ENCODE measurements at places on chromosomes 12 and 14.

DNA sequence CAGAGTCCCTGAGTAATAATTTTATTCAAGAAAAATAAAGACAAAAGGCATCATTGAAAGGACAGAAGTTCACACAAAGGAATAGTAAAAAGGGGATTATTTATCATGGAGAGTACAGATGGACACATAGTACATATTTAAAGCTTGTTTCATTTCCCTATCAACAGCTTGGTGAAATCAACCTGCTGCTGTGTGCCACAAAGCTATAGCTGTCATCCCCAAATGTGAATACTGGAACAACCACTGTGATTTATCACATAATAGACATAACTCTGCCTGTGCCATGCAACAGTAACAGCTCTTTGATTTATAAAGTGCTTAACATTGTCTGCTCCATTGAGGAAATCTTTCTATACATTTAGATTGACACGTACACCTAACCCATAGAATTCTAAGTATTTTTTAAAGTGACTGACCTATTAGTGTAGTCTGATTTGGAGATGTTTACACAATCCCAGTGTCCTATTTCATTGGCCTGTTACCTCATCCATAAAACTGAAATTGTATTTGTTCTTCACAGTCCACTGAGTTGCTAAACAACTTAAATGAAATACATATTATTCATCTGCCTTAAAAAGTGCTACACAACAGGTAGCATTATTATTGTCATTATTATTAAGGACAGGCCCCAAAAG lies 3.3 kb downstream of the NEMF start:
- DNase-seq = no peak

- DNase-seq = peak; percentile 85
Observed at GRCh38 chr14:55807053-55807880, 227.3 kb downstream of the KTN1 start.

- no peak for DNase-seq
Observed at GRCh38 chr14:20435582-20436362, at the start of gene KLHL33. Gene KLHL33 (minus strand): TSS chr14:20436166. CDS start chr14:20435811, 355 bp downstream.

DNA sequence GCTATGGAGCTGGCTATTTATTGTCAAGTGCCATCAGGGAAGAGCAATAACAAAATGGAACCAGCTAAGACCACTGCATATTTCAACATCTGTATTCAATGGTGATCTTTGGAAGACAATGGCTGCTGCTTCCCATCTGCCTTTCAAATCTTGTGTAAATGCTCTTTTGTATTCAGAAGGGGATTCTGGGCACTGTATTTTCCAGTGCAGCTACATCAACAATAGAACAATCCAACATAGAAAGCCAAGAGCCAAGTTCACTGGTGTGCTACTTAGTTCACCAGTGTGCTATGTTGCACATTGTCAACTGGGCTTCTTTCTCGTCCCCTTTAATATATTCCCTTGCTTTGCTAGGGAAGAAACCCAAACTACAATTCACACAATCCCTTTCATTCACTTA lies 128.8 kb upstream of the OR4E1 start:
- DNase-seq = no peak

GRCh38 chr12:124386059-124386458 lies 91.2 kb downstream of the RFLNA start:
- peak; percentile 79 for DNase-seq

GRCh38 chr12:124543052-124543589 lies 24.3 kb downstream of the NCOR2 start:
- DNase-seq = no peak

DNA sequence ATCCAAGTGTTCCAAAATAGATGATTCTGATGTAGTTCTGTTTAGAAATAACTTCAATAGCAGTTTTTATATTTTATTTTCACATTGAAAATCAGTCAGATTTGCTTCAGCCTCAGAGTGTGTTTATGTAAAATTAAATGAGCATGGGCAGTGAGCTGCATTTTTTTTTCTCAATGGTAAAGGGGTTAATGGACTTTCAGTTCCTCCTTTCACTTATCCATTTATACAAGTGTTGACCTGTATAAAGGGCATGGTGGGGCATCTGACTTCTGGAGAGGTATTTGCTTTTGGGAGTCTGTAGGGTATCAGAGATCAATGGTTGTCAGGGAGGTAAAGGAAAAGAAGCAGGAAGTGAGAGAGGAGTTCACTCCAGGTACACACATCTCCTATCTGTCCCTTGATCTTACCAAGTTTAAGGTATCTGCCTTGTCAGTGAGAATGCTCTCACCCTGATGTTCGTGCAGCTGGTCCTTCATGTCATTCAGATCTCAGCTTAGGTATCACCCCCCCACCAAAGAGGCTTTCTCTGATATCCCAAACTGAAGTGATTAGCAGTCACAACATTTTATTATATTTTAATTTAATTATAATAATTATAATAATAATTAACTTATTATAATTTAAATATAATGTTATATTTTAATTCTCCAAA lies 181.6 kb upstream of the LMNTD1 start:
- no peak for DNase-seq

DNA sequence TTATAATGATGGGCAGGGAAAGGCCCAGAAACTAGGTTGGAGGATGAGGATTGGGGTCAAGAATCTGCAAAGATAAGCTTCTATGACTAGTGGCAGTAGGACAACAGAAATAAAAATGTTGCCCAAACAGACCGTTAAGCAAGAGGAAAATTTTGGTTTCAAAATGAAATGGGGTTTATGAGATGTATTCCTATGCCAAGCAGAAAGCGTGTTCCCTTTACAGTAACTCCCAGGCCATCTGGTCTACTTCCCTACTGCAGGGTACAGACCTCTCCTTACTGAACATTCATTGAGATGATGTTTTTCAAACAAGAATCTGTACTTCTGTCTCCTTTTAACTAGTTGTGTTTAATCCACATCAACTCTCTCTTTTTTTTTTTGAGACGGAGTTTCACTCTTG lies 20.4 kb upstream of the TMEM229B start:
- no peak for DNase-seq

- no peak for DNase-seq
Observed at GRCh38 chr12:39805651-39806050, 186.0 kb upstream of the ABCD2 start.

DNA sequence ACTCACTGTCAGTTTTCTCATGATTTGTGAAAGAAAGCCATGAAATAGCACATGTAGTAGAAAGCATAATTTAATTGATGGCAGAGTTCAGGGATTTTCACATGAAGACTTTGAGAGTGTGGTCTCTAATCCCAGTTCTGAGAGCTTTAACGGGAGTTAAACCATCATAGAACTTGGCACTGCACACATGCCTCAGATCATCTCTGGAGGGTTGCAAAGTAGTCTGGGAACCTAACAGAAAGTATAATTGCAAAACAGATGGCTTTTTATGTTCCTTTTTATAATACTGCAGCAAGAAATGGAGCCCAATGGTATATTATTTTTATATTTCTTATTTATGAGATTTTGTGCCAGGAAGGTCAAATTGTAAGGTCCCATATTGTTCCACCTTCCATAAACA lies 77.9 kb downstream of the BHLHE41 start:
- no peak for DNase-seq

DNA sequence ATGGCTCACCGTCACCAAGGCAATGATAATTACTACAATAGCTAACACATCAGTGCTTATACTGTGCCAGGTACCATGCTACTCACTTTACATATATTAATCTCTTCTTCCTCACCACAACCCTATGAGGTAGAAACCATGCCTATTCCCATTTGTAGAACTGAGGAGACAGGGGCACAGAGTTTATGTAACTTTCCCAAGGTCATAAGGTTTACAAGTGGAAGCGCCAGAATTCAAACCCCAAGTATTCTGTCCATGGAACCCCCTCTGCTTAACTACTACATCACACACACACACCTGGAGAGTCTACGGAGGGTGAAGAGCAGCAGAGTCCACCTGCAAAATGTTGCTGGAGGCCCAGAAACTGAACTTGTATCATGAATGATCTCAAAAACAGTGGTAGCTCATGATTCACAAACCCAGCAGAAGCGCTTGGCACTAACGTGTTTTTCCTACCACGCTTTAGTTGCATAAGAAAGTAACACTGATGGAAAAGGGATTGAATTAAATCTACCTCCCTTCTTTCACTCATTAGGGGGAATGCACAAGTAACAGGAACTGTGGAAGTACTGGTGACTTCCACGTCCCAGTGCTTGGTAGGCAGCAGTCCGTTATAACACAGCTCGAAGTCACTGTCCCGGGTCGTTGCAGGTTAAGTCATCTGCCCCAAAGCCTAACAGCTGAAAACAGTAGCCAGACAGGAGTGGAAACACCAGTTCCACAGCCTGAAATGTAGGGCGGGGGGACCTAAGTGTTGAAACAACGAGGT lies 2.0 kb downstream of the ITPR2 start:
- no peak for DNase-seq

GRCh38 chr12:50246873-50247612 lies 36.3 kb downstream of the LIMA1 start:
- peak; percentile 73 for DNase-seq

DNA sequence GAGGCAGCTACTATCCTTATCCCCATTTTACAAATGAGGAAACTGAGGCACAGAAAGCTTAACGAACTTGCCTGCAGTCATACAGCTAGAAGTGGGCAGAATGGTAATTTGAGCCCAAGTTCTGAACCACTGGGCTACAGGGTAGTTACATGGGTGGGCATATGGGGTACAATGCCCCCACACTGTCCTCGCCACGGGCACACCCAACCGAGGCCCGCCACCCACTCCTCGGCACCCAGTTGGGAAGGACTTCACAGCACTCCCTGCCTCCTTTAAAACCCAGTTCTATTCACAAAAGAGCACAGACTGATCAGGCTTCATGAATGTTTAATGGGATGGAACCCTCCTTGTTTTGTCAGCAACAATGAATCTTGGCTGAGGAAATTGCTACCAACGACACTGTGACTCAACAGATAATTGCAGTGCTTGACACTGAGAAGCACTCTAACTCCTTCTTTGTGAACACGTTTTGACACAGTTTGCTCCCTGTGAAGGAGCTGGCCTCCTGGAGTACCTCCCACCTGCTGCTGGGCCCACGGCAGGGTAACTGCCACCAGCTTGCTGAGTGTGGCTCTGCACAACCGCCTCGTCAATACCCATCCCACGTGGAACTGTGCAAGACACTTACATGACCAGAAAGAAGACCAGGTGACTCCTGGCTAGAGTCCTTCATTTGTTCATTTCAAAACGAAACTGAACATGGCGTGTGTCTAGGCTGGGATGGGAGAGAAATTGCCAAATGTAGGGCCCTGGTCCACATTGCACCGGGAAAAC lies 63.5 kb downstream of the CLMN start:
- DNase-seq = no peak

GRCh38 chr12:59736786-59737185 lies 141.0 kb downstream of the SLC16A7 start:
- no peak for DNase-seq

DNA sequence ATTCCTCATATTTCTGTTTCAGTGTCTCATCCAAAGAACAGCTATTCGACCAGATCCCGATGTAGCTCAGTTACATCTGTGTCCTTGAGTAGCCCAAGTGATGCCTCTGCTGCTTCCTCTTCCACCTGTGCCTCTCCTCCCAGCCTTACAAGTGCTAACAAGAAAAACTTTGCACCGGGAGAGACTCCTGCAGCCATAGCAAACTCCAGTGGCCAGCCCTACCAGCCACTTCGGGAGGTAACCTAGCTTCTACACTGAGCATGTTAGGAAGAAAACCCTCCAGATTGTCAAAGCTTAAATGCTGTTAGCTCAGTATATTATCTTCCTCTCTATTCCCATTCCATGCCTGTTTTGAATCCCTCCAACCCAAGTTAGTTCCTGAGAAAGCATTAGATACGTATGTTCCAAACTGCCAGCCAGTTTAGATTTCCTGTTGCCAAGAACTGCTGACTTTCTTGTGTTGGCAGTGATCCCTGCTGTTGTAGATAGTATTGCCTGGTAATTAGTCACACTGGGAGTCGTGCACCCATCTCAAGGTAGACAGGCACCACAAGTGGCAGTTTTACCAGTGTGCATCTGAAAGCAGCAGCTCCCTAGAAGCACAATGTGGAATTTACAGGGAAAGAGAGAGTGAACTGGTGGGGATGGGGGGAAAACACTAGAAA lies 14.0 kb upstream of the KCNH3 start:
- peak; percentile 21 for DNase-seq

- no peak for DNase-seq
Observed at GRCh38 chr14:80560800-80561657, 349.7 kb upstream of the DIO2 start.

GRCh38 chr14:24427537-24428508 lies 1.6 kb downstream of the CBLN3 start:
- DNase-seq = no peak
